NCI-H1417 treated with DMSO at 0.1 percent for 48 hours (cell line): ENCODE measurements at places on chromosomes 6 and 20.

- DNase-seq = no peak
These were observed 66.9 kb upstream of the KCNK16 start for GRCh38 chr6:39389484-39389767.

- DNase-seq = no peak
These were observed 48.7 kb downstream of the RIN2 start for GRCh38 chr20:19806806-19807190.

DNA sequence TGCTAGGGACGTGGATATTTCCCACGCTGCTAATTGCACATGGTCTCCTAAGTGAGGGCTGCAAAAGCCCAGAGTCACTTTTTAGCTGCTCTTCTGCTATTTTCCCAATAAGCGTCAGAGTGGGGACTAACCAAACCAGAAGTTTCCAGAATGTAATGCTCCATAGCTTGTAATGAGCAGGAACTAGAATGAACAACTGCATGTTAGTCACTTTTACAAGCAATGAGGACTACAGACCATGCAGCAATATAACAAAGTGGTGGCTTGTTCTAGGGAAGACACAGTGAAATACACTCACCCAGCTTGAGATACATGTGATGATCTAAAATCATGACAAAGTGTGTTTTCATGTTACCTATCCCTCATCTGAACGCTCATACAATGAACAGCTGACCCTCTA lies 314.1 kb upstream of the SGK1 start:
- DNase-seq = no peak

- no peak for DNase-seq
These were observed 56.3 kb upstream of the AFDN start for GRCh38 chr6:167770291-167770955.

- DNase-seq = no peak
These were observed 347.9 kb upstream of the SPTLC3 start for GRCh38 chr20:12660918-12661317.

DNA sequence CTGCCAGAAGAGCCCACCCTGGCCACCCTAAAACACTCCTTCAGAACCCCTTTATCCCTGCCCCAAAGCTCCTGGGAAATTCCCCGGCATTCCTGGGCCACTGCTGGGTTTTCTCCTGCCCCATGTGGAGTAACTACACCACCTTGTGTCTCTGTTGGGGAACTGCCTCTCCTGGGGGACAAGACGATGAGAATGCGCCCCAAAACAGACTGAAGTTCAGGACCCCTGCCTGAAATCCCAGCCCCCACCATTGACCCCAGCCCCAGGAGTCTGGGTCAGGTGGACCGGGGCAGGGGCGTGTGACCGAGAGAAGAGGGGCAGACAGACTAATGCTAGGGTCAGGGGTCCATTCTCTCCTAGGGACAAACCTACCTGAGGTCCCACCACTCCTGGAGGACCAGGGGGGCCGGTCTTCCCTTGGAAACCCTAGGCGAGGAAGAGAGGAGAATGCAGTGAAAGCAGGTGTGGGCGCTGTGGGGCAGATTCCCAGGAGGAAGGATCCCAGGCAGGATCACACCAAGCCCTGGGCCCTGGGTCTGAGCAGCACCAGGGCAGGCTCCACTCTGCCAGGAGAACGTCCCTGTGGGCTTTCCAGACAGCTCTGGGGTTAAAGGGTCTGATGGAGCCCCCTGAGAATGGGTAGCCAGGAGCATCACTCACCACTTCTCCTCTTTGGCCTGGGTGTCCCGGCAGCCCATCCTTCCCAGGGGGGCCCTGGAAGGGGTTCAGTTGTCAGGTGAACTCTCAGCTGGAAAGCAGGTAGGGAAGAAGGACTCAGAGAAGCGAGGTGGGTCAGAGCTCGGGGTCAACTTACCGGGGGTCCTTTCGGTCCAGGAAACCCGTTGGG lies 19.4 kb downstream of the COL11A2 start:
- DNase-seq = no peak

- DNase-seq = no peak
These were observed 84.2 kb upstream of the SLC22A23 start for GRCh38 chr6:3541006-3541585.

DNA sequence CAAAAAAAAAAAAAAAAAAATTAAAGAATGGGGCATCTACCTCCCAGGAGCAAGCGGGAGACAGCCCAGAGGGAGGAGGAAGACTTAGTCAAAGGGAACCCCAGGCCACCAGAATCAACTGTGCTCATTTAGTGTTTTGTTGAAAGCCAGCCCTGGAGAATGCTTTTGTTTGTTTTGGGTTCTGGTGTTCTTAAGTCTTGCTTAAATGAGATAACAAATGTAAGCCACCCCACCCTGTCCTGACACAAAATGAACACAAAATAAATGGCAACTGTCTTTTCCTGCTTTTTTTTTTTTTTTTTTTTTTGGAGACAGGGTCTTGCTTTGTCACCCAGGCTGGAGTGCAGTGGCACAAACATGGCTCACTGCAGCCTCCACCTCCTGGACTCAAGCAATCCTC lies 165.0 kb upstream of the JARID2 start:
- no peak for DNase-seq

GRCh38 chr20:45157962-45158361 lies 16.7 kb upstream of the PI3 start:
- DNase-seq = no peak

DNA sequence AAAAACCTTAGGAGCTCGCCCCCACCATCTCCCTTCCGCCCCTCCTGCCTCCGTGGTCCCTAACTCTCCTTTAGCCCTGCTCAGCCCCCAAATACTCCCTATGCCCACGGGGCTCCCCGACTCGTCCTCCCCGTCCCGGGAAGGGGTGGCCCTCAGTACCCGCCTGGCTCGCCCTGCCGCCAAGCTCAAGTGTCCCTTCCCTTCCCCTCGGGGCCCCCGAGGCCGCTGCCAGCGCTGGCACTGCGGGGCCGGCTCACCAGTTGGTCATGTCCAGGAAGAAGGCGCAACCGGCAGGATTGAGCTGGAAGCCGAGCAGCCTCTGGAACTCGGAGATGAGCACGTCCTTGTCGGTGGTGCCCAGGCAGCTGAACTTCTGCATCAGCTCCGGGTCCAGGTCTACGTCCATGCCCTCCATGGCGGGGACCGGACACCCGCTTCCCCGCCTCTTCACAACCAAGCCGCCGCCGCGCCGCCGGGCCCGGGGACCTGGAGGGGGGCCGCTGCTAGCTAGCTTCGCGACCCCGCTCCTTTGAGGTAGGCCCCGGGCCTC lies 303 bp downstream of the ILRUN start:
- DNase-seq = no peak

- no peak for DNase-seq
These were observed 287.7 kb downstream of the ALDH8A1 start for GRCh38 chr6:134662077-134662700.

DNA sequence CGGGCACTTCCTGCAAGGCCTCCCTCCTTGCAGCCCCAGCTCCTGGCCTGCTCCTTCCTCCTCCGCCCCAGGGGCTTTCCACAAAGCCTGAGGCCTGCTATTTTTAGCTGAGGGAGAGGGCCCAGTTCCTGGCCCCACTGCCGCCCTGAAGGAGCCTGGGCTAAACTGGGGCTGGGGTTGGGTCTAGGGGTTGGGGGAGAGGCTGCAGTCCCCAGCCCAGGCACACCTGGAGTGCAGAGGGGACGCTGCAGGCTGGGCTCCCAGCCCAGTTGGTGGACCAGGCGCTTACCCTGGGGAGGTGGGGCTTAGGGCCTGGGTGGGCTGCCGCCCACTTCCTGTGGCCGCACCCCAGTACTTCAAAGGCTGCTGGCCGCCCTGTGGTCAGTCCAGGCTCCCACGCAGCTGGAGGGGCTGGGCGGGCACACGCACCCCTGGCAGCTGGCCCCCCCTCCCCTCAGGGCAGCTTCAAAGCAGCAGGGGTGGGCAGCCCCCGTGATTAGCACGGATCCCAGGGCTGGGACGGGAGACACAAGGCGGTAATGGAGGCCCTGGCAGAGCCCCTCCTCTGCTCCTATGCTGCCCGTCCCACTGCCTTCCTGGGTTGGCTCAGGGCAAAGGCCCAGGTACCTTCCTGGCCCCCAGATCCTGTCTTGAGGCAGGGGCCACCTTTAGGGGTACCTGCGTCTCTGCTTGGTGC lies 7.1 kb upstream of the ABHD16B start:
- no peak for DNase-seq

DNA sequence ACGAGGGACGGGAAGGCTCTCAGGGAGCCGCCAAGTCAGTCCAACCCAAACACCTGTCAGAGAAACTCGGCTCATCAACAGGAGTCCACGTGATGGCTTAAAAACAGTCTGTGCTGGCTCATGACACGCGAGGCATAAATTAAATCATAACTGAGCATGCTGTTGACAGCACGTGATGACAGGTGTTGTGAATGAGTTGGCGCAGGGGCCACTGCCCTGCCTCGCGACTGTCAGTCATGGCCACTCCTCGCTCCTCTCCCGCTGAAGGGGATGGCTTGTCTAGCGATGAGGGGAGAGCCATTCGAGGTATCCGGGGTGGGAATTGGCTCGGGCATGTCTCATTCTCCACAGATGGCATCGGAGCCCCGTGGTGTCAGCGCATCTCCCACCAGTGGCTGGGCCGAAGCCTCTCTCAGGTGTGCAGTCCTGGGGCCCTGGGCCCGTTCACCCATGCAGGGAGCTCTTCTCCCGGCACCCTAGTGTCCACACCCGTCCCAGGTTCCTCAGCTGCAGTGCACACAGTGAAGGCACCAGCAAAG lies 313.3 kb downstream of the BMP7 start:
- no peak for DNase-seq

- no peak for DNase-seq
These were observed 537 bp downstream of the TCP1 start for GRCh38 chr6:159788753-159789376.

GRCh38 chr6:25564943-25565342 lies 87.1 kb upstream of the SCGN start:
- DNase-seq = no peak

DNA sequence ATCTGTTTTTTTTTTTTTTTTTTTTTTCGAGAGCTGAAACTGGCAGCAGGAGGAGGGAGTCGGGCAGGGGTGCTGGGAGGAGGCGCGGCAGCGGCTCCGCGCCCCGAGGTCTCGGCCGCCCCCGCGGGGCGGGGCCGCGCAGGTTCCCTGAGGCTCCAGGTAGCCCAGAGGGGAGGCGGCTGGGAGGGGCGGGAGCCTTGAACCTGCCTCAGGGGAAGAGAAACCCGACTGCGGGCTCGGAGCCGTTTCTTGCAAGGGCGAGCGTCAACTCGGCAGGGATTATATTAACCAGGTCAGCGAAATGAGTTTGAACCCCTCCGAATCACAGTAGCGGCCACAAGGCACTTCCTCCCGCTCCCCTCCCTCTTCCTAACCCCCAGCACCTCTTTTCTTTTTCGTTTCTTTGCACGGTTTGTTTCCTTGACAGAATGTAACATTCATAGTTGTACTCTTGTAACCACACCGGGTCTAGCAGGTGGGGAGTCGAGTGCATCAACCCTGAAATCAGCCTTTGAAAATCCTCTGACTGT lies 2.0 kb downstream of the MYB start:
- no peak for DNase-seq

DNA sequence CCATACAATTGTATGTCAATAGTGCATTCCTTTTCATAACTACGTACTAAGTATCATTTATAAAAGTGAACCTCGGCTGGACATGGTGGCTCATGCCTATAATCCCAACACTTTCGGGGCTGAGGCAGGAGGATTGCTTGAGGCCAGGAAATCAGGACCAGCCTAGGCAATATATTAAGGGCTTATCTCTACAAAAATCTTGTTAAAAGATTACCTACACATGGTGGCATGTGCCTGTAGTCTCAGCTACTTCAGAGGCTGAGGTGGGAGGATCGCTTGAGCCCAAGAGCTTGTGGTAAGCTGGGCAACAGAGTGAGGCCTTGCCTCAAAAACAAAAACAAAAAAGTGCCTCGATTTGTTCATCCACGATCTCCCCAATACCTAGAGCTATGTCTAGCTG lies 449.7 kb upstream of the SULF2 start:
- DNase-seq = no peak

DNA sequence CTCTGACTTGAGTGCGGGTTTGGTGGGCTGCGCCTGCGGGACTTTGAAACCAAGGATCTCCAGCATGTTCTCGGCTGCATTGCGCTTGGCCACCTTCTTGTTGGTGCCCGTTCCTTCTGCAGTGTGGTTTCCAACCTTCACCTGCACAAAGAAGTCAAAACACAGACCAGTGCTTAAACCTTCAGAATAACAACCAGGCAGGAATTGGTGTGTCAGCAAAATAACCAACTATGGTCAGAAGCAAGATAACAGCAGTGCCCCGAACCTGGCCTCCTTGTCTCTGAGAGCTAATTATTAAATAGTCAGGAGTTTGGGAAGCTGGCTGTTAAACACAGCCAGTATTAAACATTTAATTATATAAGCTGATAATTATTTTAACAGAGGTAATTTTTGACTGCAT lies 68.1 kb downstream of the STAU1 start:
- DNase-seq = no peak

GRCh38 chr6:131040866-131041265 lies 22.2 kb downstream of the EPB41L2 start:
- DNase-seq = no peak

GRCh38 chr6:147561726-147562125 lies 53.2 kb downstream of the SAMD5 start:
- peak; percentile 27 for DNase-seq

- DNase-seq = no peak
These were observed 1.5 kb downstream of the PBX2 start for GRCh38 chr6:32188381-32189068.

DNA sequence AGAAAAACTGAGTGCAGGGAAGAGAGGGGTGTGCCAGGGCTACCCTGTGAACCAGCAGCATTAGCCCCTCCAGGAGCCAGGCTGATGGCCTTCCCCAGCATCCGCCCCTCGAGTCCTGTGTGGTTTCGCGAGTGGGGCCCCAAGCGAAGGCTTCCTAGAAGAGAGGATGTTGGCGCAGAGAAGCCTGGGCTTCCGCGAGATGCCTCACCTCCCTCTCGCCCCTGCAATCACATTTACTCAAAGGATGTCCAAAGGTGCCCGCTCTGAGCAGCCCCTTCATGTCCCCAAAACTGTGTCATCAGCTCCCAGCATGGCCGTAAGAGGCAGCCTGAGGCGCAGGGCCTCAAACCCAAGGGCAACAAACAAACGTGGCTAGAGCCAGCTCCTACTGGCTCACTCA lies 111.7 kb downstream of the PREX1 start:
- no peak for DNase-seq

DNA sequence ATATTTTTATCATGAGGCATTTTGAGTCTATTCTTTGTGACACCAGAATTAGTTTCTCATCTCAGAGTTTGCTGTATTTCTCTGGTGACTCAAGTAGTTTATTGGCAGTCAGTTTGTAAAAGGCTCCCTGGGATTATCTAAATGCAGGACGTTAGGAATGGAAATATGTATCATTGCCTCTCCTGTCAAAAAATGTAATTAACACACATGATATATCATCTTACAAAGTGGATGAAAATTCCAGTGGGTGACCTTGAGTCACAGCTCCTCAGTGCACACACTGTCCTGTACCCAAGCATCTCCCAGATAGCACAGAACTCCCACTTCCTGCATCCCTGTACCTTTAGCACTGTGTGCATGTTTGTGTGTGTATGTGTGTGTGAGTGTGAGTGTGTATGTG lies 258.6 kb downstream of the LAMA2 start:
- DNase-seq = no peak
